ENCODE measurements at places on chromosomes 2 and 18.
A peak's percentile ranks its signal among the peaks of the same experiment; 100 is the strongest.

DNA sequence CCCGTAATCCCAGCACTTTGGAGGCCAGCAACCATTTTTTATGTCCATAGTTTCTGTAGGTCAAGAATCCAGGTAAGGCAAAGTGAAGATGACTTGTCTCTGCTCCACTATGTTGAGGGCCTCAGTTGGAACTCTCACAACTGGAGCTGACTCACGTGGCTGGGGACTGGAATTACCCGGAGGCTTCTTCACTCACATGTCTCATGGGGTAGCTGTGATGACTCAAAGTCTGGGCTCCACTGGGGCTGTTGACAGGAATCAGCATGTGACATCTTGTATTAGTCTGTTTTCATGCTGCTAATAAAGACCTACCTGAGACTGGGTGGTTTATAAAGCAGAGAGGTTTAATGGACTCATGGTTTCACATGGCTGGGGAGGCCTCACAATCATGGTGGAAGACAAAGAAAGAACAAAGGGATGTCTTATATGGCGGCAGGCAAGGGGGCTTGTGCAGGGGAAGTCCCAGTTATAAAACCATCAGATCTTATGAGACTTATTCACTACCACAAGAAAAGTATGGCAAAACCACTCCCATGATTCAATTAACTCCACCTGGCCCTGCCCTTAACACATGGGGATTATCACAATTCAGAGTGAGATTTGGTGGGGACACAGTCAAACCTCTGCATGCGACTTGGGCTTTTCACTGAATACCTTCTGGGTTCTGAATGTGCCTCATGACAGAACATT lies 7.8 kb upstream of the PPP1R1C start:
- no peak for DNase-seq

DNA sequence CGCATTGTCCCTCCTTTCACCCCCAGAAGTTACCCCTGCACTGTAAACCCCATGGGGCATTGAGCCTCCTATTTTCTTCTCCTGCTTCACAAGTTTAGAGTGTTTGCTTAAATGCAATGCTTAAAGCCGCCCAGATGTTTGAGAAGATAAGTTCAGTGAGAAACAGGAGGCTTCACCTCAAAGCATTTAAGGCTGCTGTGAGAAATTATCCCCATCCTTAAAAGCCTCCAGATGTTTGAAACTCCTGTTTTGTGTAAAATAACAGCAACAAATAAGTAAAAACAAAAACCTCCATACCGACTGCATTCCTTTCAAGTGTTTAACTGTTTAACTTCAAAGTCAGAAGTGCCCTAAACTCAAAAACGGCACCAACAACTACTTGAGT lies 81.8 kb downstream of the RTP5 start:
- DNase-seq = no peak

- peak; percentile 89 for DNase-seq
Observed at GRCh38 chr2:33210626-33211025, 263.9 kb downstream of the LTBP1 start.

DNA sequence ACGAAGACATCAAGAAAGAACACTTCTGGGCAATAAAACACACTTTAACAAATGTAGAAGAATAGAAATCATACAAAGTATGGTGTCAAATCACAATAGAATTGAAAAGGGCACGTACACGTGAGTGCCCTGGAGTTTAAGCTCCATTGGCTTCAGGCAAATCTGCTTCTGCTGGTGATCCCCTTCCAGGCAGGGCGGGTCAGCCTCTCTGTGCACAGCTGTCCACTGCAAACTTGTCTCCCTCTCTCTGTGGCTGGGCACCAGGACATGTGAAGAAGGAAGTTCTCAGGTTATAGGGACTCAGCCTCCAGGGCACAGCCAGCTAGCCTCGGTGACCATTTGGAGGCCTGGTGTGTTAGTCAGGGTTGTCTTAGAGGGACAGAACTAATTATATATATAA lies 66.0 kb downstream of the ST3GAL5 start:
- DNase-seq = no peak

- DNase-seq = no peak
Observed at GRCh38 chr2:119117408-119117807, 41.1 kb downstream of the C1QL2 start.

- DNase-seq = no peak
Observed at GRCh38 chr2:136715146-136715545, 50.2 kb upstream of the THSD7B start.

DNA sequence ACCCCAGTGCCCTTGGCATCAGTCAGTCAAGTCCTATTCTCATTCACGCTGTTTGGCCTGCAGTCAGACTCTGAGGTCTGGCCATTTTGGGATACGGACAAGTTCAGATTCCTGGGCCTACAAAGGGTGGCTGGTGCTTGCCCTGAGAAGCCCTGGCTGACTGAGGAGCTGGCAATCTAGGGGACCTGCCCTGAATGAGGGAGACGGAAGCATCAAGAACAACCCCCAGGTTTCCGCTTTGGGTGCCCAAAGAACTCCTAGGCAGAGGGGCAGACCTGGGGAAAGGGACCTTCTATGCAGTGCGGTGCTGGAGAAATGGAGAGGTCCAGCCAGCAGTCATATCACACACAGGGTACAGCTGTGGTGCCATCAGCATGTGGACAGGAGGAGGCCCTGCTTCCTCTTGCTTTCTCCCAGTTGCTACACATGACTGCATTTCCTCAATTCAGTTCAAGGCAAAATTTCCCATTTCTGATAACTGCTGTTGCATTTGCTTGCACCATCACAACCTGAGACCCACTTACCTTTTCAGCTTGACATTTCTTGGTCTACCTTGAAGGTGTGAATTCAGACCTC lies 70.9 kb upstream of the LGALSL start:
- DNase-seq = no peak

DNA sequence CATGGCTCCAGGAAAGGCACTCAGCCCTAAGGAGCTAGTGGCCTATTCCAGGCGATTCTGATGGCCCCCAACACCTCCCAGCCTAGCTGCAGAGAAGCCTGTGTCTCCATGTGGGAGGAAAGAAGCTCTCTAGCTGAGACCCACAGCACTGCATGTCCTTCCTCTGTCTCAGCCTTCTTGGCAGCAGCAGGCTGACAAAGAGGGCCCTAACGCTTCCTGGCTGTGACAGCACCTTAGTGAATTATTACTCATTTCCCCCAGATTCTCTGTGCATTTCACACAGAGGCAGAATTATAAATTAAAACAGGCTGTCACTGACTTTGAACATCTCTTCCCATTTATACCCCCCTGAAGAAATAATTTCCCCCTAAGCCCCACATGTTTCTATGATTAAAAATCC lies 206.8 kb downstream of the CLIP4 start:
- no peak for DNase-seq

DNA sequence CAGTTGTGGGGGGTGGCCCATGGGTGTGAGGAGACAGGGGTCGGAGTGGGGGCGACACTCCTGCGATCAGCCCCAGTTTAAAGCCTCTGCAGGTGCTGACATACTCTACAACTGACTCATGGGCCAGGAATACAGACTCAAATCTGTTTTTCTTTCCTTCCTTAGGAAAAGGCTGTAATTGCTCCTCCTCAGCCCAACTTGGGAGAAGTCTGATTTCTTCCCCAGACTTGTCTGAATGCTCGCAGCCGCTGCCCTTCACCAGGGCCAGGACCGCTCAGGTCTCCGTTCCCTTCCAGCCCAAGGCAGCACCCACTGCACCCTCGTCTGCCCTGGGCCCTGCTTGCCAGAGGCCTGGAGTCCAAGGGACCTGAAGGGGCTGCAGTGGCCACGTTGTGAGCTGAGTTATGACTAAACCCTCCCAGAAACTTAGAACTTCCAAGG lies 41.3 kb downstream of the RHOB start:
- DNase-seq = no peak

DNA sequence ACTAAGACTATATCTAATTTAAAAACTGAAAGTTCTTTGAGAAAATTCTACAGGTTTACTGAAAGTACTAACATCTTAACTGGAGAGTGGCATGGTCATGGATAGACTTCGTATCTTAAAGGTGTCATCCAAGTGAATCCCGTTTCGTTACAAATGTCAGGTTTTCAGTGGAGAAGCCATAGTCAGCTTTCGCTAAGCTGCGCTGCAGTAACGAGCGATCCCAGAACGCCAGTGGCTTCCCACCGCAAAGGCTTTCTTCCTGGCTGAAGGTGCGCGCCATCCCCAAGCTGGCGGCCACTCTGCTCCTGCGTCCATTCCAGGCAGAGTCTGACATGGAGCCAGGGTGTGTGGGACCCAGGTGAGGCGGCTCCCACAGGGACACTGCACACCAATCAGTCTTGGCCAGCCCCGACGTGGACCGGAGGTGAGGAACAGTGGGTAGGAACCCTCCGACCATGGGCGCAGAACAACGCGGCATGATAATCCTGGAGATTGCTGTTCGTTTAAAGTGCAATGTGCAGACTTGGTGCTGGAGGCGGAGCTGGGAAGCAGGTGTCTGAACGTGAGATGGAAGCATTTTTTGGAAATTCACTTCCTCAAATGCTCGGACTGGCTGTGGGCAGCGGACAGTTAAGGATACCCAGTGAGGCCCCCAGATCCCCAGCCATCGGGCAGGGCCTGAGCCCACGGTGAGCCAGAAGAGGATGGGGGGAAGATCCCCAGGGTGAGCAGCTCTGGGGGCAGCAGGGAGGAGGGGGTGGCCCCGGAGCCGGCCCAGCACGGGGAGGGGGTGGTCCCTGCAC lies 27.8 kb upstream of the KCNG2 start:
- no peak for DNase-seq

Measured in fibroblast of the conjunctiva (primary cell).